ENCODE measurements at places on chromosomes 3 and 15. TPM values are rescaled to one million over a fixed set of nuclear protein-coding genes. Genes with fewer than 3 reads are reported as not detected.

- no peak for DNase-seq
Measured at GRCh38 chr3:101158374-101158773, 162.0 kb downstream of the IMPG2 start.

GRCh38 chr3:130093741-130094391, 12.2 kb downstream of the ALG1L2 start:
- DNase-seq: no peak

DNA sequence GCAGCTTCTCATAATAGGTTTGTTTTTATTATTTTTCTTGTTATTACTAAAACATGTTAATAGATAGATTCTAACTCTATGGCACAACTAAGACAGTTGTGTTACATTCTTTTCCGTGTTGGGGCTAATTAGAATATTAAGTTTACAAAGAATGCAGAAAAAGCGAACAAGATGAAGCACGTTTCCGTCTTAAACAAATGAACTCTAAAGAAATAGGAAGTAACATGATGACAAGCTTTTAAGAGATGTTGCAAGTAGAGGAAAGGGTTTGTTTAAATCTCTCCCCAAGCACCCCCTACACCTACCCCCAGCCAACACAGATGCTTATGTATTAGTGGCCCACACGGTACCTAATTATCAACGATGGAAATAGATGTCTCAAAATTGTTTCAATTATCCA, 207.1 kb downstream of the TP63 start:
- no peak for DNase-seq

- DNase-seq: no peak
Measured at GRCh38 chr3:127750226-127751031, 71.9 kb downstream of the MGLL start.

GRCh38 chr3:111080413-111080812, 8.8 kb downstream of the NECTIN3 start:
- DNase-seq: no peak

DNA sequence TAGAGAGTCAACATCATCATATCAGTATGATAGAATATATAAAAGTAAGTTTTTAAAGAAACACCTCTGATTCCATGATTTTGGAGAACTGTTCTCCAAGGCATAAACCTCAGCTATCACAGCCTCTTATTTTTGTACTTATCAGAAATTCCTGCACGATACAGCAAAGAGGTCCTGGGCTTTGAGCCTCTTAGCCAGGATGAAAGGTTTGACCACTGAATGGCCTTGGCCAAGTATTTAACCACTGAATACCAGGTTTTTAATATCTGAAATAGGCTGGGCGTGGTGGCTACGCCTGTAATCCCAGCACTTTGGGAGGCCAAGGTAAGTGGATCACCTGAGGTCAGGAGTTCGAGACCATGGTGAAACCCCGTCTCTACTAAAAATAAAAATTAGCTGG, 1.9 kb upstream of the FAM174B start:
- no peak for DNase-seq

Gene ASB14
- not detected for total RNA-seq

Gene SEMA3B
- total RNA-seq: 4.9 TPM

DNA sequence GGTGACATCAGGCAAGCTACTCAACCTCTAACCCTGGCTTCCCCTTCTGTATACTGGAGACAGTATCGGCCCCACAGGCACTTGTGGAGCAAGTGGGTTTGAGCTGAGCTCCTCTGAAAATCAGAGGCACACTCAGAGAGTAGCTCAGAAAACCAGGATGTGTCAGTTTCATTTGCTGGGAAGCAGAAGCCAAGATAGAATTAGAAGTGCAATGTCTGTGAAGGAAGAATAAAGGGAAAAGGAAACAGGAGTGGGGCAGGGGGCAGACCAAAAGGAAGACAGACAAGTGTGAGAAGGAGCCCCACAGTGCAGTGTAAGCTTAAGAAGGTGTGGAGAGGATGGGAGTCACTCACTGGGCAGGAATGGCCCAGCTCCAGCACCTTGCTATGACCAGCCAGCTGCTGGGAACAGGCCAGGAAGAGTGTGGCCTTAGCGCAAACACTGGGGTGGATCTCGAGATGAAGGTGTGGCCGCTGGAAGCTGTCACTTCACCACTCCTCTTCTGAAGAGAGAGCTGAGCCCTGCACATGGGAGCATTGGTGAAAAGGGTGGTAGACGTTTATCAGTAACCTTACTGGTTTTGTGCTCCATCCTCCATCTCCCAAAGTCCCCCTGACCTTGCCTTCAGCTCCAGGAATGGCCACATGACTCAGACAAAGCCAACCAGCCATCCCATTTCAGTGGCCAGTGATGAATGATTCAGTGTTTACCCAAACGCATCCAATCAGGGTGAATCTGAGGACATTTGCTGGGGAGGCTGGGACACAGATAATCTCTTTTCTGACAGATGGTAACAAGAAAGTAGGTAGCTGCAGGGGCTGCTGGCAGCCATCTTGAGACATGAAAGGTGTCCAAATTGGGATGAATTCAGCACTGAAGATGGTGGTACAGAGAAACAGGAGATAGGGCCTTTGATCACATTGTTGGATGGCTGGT, 108.4 kb downstream of the SHQ1 start:
- DNase-seq: no peak

DNA sequence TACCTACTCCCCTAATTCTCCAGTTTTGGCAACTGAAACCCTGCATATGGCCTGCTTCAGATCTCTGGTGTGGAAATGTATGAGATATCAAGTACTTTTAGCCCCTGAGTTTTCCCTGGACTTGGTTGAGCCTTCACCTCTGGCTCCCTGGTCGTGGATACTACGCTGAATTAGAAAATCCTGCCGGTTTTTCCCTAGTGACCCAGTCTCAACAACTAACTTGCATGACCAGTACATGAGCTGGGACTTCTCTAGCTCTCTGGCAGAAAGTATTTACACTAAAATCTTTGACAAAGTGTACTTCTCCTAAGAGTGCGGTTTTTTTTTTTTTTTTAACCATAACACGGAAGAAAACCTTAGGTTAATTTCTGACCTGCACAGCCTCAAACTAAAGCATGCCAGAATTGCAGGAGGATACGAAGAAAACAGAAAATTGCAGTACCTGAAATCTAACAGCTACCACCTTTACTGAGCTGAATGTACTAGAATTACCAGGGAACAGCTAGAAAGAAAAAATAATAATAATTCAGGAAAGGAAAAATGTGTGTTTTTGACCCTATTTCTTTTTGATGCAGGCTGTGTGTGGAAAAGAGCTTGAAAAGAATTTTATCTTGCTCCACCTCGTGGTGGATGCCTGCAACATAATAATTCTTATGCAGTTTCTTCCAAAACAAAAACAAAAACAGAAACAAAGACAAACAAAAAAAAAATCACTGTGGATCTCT, 165.6 kb downstream of the GMNC start:
- DNase-seq: peak; percentile 32

DNA sequence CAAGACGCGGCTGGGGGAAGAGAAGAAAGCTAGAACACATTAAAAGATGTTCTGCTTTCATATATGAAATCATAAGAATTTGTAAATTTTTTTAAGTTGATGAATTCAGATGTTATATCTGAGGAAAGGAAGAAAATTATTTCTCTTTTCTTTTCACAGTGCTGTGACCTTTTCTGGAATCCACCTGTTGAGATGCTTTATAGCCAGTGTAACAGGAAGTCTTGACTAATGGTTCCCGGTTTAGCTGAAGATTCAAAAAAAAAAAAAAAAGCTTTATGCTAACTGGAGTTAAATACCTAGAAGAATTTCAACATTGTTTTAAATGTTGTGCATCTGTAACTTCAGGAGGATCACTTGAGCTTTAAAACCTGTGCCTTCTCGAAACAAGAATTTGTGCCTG, 9.9 kb downstream of the GTPBP8 start:
- no peak for DNase-seq

- DNase-seq: no peak
Measured at GRCh38 chr3:157542711-157543500, 39.7 kb upstream of the VEPH1 start.

GRCh38 chr15:23687143-23687470, at the start of gene NDN:
TSS of gene NDN (minus strand) at chr15:23687305. CDS start at chr15:23687217, 88 bp downstream.
- DNase-seq: no peak

DNA sequence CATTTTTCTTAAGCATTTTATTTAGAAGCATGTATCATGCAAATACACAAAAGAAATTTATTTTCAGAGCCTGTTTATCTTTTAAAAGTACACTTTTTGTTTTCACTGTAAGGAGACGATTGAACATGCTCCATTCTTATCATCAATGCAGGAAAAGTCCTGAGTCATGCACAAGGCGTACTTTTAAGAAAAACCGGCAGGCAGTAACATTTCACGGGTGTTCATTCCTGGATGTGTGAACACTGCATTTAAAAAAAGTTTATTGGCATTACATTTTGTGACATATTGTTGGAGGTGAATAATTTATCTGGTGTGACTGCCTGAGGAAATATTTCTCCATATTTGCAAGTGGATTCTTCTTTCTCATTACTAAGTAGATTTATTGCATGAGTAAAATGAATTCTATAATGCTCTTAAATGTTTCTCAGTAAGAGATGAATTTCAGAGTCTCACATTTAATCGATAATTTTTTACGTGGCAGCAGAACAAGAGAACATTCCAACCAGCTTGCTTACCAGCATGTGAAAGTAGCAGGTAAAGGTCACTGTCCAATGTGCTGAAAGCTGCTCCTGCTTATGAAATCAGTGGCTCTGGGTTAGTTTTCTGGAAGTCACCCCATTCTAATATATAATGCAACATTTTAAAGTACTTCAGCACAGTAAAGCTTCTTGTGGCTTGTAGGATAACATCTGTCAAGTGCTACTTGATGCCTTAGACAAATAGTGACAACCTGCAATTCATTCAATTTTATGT, 87.0 kb downstream of the SV2B start:
- peak; percentile 15 for DNase-seq

DNA sequence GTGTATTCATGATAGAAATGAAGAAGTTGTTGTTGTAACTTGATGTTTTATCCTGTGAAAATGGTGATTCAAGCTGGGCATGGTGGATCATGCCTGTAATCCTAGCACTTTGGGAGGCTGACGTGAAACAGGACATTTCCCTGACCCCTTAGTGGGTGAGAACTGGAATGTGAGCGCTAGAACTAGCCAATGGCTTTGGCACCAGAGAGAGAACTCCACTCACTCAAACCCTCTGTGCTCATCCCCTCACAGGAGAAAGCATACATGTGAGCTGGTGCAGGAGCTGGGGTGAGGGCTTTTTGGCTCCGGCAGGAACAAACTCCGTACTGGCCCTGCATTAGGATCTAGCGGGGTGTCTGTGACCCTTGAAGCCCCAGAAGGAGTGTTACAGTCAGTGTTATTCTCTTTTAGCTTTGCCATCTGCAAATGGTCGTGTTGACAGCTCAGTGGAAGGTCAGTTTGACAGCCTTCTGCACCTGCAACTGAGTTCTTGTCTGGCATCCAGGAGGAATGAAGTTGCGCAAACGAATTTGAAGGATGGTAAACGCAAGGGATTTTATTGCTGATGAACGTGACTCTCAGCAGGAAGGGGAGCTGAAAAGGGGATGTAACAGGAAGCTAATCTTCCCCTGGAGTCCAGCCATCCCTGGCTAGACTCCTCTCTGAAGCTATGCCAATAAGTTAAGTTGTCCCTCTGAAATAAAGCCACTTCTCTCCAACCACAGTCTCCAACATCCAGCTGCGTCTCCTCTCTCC, 1016.6 kb upstream of the CADM2 start:
- no peak for DNase-seq

DNA sequence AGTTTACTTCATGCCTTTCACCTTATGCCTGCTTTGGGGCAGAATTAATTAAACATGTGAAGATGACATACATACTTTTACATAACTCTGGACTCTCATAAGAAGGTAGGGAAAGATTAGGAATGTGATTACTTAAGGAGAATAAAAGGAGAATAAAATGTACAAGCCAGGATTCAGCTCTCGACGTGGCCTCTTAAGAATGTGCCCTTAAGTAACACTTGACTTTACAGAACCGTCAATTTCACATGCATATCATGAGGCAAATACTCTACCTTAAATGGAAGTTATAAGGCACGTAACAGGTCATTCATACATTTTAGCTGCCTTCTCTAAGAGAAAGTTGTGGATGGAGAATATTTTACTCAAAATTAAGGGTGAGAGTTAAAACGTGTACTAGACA, 263.7 kb upstream of the LMCD1 start:
- no peak for DNase-seq

Gene ITIH3
- not detected for total RNA-seq

DNA sequence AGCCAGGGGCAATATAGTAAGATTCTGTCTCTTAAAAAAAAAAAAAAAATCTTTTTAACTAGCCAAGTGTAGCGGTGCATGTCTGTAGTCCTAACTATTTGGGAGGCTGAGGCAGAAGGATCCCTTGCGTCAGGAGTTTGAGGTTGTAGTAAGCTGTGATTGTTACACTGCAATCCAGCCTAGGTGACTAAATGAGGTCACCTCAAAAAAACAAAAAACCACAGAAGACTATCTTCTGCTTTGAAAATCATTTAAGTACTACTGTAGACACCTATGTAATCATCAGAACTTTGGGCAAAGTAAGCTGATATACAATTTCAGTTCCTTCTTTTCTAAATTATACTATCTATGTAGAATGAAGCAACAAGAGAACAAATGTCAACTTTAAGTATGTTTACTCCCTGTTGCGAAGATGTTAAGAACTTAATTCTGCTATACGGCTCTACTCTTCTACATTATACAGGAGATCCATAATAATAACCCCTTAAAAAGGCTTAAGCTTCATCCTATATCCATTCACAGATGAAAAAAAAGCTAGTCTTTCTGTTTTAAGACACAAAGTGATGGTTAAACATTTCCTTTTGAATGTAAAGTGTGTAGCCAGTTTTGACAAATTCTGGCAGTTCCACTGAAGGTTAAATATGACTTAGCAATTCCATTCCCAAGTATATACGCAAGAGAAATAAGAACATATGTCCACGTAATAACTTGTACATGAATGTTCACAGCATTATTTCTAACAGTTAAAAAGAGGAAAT, 15.2 kb downstream of the DAZL start:
- DNase-seq: no peak

Gene LIPH
- 6.0 TPM for total RNA-seq

- no peak for DNase-seq
Measured at GRCh38 chr3:12979947-12980487, 93.2 kb downstream of the IQSEC1 start.

DNA sequence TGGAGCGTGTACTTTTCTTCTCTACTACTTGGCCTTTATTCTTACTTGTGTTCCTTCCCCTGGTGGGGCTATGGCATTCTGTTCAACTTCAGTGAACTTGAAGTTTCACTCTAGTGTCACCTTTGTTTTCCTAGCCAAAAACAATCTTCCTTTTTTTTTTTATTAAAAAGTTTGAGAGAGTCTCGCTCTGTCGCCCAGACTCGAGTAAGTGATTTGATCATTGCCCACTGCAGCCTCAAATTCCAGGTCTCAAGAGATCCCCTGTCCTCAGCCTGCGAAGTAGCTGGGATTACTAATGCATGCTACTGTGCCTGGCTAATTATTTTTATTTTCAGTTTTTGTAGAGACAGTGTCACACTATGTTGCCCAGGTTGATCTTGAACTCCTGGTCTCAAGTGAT, 124.8 kb downstream of the SST start:
- no peak for DNase-seq

All from NCI-H460 (cell line).